ENCODE measurements at places on chromosomes 16 and 17. TPM values are rescaled to one million over a fixed set of nuclear protein-coding genes. Genes with fewer than 3 reads are reported as not detected.
A peak's percentile ranks its signal among the peaks of the same experiment; 100 is the strongest.

Gene KRTAP9-2
- not detected for total RNA-seq

Gene FOXN1
- not detected for total RNA-seq

Gene SMIM5
- not detected for total RNA-seq

Gene IL32
- 22.8 TPM for total RNA-seq

Gene NT5M
- 3.8 TPM for total RNA-seq

Gene CPHXL2
- total RNA-seq: not detected

Gene LRRC36
- not detected for total RNA-seq

Gene PLLP
- total RNA-seq: 1.5 TPM

Gene CMTM1
- total RNA-seq: 3.1 TPM

Gene MED31
- total RNA-seq: 27.2 TPM

GRCh38 chr17:32445074-32445415 is 735 bp downstream of the PSMD11 start:
- peak; percentile 19 for DNase-seq

DNA sequence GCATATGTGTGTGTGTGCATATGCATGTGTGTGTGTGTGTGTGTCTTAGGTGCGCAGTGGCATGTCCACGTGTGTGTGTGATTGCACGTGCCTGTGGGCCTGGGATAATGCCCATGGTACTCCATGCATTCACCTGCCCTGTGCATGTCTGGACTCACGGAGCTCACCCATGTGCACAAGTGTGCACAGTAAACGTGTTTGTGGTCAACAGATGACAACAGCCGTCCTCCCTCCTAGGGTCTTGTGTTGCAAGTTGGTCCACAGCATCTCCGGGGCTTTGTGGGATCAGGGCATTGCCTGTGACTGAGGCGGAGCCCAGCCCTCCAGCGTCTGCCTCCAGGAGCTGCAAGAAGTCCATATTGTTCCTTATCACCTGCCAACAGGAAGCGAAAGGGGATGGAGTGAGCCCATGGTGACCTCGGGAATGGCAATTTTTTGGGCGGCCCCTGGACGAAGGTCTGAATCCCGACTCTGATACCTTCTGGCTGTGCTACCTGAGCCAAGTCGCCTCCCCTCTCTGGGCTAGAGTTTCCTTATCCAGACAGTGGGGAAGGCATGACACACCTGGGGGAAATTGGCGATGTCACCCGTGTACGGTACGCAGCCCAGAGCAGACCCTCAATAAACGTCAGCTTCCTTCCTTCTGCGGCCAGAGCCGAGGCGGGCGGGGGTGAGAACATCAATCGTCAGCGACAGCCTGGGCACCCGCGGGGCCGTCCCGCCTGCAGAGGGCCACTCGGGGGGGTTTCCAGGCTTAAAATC is 47.6 kb downstream of the IL21R start:
- no peak for DNase-seq

DNA sequence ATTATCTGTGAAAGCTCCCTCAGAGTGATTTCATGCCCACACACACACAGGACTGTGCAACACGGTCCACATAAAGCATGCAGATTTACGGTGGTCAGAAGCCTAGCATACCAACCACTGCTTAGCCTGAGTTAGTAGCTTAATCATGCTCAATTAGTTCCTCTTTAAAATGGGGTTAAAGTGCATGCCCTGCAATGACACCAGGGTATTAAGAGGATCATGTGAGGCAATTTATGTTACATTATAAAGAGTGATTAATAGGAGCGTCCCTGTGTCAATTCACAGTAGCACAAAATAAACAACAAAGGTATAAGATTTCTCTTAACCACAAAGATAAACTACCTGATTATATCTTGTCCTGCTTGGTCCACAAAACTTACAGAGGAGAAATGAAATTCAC is 39.8 kb downstream of the C17orf67 start:
- DNase-seq: no peak

DNA sequence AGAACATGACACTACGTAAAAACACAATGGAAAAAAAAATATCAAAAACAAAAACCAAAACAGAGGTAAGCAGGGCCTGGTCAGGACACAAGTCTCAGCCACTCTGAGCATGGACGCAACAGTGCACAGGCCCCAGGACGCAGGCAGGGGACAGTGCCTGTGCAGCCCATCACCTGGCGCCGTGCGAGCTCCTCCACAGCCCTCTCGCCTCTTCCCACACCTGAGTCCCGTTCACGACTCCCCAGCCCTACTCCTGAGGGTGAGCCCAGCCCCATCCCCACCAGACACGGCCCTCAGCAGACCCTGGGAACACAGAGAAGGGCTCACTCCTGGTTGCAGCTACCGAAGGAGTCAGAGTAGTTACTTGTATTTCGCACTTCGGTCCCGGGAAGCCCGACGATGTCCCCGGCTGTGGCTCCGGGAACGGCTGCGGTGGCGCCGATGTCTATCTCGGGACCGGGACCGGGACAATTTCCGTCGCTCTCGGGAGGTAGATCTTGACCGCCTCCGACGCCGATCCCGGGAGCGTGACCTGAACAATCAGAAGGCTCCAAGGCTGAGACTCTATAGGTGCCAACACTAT is 9.4 kb downstream of the HBQ1 start:
- no peak for DNase-seq

DNA sequence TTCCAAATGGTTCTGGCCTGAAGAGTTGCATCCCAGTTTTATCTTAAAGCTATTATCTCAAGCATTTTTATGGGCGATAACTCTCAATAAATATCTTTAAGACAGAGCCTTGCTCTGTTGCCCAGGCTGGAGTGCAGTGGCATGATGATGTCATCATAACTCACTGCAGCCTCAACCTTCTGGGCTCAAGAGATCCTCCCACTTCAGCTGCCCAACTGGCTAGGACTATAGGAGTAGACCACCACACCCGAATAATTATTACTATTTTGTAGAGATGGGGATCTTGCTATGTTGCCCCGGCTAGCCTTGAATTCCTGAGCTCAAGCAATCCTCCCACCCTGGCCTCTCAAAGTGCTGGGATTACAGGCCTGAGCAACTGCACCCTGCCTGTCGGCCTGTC is 26.1 kb upstream of the CYTH1 start:
- DNase-seq: no peak

DNA sequence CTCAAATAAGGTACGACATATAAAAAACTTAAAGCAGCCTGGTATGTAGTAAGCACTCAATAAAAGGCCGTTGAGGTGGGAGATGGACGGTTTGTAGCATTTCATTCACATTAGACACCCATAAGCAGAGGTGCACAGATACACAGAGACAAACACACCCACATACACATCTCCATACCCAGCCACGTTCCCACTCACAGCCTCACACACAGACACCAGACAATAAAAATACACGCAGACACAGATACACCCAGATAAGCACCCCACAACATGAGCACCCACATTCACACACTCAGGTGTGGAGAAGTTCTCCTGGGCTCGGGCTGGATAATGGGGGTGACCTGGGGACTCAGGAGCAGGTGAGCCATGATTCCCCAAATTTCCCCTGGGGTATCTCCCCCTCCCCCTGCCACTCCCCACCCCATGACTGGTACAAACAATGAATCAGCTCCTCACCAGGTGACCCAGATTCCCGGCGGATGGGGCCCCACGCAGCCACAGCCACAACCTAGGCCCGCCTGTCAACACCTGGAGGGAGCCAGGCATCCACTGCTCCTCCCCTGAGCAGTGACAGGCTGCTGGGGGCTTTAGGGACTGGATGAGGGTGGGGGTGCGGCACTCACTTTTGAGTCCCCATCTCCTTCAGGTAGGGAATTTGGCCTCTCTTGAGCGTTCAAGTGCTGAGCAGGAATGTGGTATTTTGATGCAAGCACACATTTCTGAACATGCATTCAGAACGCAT is 2.7 kb downstream of the DLX3 start:
- DNase-seq: no peak

- no peak for DNase-seq
Observed at GRCh38 chr16:73011926-73012325, 36.0 kb downstream of the ZFHX3 start.

- DNase-seq: no peak
Observed at GRCh38 chr16:3051494-3051893, 5.1 kb downstream of the MMP25 start.

GRCh38 chr17:49525831-49526741 is 31.0 kb downstream of the NGFR start:
- DNase-seq: peak; percentile 97

DNA sequence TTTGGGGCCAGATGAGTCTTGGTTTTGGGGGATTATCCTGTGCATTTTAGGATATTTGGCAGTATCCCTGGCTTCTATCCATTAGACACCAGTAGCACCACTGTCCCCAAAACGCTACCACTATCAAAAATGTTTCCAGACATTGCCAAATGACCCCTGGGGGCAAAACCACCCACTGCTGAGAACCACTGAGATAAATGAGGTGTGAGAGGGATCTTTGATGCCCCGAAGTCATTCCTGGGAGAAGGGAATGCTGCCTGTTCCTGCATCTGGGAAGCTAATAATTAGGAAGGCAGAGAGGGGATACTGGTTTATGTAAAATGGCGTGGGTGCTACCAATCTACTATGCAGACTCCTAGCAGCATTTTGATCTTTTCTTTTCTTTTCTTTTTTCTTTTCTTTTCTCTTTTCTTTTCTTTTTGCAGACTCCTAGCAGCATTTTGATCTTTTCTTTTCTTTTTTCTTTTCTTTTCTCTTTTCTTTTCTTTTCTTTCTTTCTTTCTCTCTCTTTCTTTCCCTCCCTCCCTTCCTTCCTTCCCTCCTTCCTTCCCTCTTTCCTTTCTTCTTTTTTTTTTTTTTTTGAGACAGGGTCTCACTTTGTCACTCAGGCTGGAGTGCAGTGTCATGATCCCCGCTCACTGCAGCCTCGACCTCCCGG is 8.8 kb upstream of the MT3 start:
- DNase-seq: no peak

Measured in G401 (cell line).